ENCODE measurements at places on chromosomes 6 and 20.

DNA sequence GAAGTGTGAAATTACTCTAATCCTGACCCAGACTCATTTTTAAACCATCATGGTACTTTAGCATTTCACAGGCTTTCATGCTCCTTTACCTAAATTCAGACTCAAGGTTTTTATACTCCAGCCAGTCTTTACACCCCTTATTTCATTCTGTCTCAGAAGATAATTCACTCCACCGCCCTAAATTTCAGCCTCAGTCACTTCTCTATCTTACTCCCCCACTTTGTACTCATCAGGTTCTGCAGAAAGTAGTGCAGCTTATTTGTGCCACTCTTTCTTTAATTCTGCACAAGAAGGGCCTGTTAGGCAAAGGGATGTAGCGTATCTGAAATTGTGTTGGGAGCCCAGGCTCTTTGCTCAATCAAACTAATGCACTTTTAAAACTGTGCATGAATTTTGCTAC is 205.5 kb downstream of the ARHGAP18 start:
- DNase-seq, result no peak

DNA sequence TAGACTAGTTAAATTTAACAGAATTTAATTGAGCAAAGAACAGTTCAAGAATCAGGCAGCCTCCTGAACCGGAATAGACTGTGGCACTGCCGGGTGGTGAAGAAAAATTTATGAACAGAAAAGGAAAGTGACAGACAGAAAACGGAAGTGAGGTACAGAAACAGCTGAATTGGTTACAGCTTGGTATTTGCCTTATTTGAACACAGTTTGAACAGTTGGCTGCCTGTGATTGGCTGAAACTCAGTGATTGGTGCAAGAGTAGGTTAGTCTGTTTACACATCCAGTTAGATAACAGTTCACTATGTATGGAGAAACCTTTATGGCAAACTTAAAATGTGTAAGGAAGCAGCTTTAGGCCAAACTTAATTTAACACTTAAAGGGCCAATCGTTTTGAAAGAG is 116.0 kb upstream of the CITED2 start:
- no peak for DNase-seq

DNA sequence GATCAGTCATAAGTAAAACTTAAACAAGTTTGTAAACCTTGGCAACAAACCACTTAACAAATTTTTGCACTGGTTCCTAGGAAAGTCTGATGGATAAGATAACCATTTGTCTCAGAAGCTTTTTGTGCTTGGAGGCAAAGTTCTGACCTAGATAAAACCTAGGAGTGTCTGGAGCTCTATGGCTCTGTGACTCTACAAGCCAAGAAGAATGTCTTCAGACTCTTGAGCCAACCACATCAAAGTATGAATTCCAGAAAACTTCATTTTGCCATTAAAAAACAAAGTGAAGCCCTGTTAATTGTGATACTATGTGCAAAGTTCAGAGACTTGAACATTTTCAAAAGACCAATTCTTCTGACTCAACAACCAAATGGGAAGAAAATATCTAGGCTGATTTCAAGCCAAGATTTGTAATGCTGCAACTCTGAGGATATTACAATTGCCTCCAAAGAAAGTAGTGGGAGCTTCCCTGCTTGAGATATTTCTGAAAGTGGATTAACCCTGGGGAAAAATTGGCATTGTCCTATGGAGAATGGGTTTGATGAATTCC is 158.1 kb upstream of the FOXQ1 start:
- no peak for DNase-seq

DNA sequence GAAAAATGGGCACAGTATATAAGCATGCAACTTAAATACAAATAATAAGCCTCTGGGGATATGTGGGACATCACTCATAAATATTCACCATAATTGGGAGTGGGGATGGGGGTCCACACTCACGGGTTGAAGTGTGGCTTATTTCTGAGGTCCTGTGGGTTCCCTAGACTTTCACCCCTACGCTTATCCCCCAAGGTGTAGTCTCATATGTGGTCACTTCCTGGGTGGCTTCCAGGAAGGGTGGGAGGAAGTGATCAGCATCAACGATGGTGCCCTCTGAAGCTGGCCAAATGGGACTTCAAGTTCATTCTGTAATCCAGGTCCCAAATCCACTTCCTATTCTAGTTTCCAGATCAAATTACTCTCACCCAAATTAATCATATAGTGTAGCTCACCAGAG is 59.5 kb downstream of the GNAS start:
- no peak for DNase-seq

DNA sequence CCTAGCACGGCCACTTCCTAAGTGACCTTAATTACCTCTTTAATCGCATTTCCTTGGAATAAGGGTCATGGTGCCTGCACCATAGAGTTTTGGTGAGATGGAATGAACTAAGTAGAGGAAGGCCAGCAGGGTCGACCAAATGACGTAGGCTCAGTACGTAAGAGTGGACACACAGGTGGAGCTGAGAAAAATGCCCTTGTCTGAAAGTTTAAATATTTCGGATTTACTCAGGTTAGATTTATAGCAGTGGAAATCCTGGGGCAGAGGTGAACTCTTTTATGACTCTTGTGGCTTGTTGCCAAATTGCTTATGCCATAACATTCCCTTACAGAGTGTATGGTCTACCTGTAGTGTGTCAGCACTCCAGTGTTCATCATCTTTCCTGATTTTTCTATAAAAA is 23.6 kb upstream of the BTBD3 start:
- DNase-seq, result no peak

DNA sequence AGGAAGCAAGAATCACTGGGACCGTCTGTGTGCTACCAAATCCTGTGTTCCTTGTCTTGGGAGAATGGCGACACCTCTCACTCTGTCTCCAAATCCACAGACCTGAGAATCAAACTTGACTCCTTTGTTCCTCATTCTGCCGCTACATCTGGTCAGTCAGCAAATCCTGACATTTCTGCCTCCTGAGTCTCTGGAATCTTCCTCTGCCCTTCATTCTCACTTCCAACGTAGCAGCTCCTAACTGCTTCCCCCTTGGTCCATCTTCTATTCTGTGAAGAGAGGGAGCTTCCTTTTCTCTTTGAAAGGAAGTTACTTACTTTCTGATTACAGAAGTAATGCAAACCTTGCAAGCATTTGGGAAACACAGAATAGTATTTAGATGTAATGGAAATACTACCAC is 37.7 kb downstream of the SYTL3 start:
- no peak for DNase-seq

GRCh38 chr20:38146628-38147027 is 18.4 kb downstream of the TGM2 start:
- no peak for DNase-seq

DNA sequence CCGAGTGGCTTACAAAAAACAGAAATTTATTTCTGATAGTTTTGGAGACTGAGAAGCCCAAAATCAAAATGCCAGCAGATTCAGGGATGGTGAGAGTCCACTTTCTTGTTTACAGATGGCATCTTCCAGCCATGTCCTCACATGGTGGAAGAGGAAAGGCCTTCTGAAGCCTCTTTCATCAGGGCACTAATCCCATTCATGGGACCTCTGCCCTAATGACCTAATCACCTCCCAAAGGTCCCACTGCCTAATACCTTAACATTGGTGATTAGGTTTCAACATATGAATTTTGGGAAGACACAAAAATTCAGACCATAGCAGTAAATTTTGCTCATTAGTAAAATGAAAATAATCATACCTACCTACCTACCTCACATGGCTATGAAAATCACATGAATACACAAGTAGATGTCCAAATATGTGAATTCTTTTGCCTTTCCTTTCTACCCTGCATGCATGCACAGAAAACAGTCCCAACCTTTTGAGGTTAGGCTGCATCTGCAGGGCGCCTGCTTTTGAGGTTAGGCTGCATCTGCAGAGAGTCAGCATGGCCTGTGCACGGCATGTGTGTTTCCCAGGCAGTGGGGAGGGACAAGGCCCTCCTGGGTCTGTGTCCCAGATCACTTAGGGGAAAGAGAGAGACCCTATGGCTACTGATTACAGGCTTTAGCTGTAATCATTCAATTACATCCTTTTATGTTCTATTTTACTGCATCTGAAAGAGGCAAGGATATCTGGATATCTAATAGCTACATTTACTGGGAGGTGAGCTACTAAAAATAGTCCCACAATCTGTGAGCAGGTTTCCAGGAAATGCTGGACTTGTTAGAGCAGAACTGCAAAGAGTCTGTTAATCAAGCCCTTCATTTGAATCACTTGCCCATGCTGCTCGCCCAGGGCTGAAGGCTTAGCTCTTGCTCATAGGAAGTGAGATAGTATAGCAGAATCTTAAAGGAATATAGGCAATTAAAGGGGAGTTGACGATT is 497.7 kb upstream of the MARCKS start:
- DNase-seq, result no peak

GRCh38 chr6:47447722-47448121 is 29.9 kb upstream of the CD2AP start:
- DNase-seq, result no peak

DNA sequence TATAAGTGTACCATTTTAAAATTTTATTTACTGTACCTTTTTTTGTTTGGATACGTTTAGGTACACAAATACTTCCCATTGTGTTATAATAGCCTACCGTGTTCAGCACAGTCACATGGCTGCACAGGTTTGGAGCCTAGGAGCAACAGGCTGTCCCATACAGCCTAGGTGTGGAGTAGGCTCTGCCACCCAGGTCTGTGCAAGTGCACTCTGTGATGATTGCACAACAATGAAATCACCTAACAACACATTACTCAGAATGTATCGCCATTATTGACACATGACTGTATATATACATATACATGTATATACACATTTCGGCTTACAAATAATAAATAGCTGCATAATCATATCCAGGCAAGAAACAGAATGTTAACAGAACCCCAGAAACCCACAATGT is 15.4 kb downstream of the SERAC1 start:
- no peak for DNase-seq

DNA sequence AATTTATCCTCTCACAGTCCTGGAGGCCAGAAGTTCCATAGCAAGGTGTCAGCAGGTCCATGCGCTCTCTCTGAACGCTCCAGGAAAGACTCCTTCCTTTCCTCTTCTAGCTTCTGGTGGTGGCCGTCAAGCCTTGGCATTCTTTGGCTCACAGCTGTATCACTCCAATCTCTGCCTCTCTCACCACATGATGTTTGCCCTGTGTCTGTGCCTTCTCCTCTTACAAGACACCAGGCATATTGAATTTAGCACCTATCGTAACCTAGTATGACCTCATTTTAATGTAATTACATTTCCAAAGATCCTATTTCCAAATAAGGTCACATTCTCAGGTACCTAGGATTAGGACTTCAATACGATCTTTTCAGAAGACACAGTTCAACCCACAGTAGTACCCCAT is 428.5 kb downstream of the CD83 start:
- no peak for DNase-seq

GRCh38 chr6:20584100-20584731 is 50.0 kb downstream of the CDKAL1 start:
- DNase-seq, result no peak

DNA sequence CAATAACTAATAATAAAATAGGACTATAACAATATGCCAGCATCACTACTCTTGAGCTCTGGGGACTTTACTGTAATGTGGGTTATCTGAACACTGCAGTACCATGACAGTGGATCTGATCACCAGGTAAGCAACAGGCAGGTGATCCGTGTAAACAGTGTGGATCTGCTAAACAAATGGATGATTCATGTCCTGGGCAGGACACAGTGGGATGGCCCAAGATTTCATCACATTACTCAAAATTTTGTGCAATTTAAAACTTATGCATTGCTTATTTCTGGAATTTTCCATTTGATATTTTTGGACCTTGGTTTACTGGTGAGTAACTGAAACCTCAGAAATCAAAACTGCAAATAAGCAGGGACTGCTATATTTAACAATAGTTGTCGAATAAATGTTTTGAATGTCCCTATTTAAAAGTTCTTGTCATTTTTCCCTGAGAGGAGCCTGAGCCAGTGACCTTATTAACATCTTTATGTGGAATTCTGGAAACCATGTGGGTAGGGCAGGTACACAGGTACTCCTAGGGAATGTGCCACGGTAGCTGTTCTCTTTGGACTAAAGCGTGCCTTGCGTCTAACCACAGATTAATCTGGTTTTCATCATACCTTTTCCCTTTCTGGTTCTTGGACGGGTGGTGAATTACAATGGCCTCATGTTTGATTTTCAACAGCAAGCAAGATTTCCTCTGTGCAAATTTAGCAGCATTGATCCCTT is 214.5 kb upstream of the SASH1 start:
- DNase-seq, result no peak

DNA sequence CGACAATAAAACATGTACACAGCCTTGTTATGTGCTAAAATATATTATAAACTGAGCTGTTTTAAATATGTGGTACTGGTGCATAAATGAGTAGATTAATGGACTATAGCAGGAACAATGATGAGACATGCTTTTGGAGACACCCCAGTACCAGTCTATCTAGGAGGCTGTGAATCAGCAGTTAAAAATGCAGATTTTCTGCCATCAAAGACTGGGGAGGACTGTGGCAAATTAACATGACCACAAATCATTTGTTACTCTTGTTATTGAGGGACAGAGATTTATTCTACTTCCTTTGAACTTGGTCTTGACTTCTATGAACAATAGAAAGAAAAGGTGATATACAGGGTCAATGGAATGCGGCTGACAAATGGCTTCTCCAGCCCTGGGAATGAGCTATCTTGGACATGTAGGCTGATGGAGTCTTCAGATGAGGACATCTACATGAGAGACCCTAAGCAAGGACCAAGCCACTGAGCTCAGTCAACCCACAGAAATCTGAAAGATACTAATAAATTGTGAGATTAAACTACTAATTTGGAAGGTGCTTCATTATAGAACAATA is 551.7 kb upstream of the GJE1 start:
- no peak for DNase-seq

- peak; percentile 59 for DNase-seq
These were observed 124.5 kb downstream of the MRPL14 start for GRCh38 chr6:44002593-44003344.

- DNase-seq, result no peak
These were observed 38.8 kb downstream of the PPARD start for GRCh38 chr6:35381132-35381531.

- no peak for DNase-seq
These were observed 4.2 kb downstream of the MOG start for GRCh38 chr6:29661071-29661470.

- no peak for DNase-seq
These were observed 6.6 kb upstream of the KCNG1 start for GRCh38 chr20:51029556-51029955.

GRCh38 chr6:25958700-25959162 is 3.9 kb upstream of the TRIM38 start:
- DNase-seq, result no peak

- no peak for DNase-seq
These were observed 21.1 kb upstream of the TMEM181 start for GRCh38 chr6:158538741-158539140.

DNA sequence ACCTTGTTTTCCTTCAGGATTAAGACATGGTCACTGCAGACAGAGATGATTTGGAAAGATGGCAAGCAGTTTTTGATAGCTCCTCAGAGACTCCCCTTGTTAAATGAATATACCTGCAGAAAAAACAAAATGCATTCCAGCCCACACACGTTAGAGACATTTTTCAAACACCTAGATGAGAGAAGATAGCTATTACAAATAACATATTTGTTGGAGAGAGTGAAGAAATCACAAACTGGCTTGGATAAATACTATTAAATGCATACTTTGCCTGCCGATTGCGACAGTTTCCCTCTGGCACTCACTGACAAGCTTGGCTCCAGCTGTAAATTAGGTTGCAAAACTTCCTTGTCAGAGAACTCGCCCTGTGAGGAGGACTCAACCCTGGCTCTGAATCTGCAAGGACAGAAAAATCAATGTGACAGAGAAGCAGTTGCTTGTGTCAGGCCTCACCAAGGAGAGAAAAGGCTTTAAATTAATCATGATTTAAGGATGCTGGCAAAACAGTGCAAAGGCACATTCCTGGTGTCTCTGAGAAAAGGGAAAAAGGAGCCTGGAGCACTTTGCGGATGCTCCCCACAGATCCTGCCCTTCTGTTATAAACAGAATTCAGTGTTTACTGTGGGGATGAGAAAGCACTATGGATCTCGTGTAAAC is 423.7 kb upstream of the MARCKS start:
- no peak for DNase-seq
